ENCODE measurements at places on chromosomes 1 and 21.
A peak's percentile ranks its signal among the peaks of the same experiment; 100 is the strongest.

DNA sequence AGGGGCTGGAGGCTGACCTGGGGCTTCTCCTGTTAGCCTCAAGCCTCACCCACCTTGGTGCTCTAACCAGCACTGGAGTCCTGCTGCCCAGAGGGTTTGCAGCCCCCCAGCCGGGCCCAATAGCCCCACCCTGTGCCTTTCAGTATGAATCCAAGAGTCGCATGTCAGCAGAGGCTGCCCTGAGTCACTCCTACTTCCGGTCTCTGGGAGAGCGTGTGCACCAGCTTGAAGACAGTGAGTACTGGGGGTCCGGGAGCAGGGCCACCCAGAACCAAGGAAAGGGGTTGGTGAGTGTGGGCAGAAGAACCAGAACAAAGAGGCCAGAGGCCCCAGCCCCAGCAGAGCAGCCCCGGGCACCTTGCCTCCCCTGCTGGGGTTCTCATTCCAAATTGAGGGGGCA lies 25.6 kb downstream of the CDK18 start:
- no peak for DNase-seq

GRCh38 chr21:45069711-45070110 lies 4.7 kb upstream of the ADARB1 start:
- no peak for DNase-seq

- DNase-seq = no peak
Measured at GRCh38 chr1:221829327-221830015, 87.6 kb upstream of the DUSP10 start.

DNA sequence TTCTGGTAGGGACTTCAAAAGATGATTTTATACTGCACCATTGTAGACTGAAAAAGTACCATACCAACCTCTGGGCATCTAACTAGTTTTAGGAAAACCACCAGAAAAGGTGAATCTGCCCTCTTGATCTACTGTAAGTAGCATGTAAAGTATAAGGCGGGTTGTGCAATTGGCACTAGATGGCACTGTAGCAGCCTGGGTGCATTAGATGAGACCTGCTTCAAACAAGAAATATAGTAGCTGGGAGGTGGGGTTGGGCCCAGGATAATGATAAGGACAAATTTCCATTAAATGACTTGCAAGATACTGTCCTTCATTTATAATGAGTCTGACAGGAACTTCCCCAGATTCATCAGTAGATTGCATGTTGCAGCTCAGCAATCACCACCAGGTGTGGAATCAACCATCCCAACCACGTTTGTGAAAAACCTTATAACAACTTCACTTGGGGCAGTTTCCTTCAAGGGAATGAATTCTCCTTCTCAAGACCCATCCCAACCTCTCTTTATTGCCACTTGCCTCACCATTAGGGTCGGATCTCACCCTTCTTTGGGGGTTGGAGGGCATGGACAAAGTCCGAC lies 37.3 kb upstream of the IL10 start:
- no peak for DNase-seq

GRCh38 chr1:32939655-32940371 lies 24.8 kb downstream of the RNF19B start:
- no peak for DNase-seq

DNA sequence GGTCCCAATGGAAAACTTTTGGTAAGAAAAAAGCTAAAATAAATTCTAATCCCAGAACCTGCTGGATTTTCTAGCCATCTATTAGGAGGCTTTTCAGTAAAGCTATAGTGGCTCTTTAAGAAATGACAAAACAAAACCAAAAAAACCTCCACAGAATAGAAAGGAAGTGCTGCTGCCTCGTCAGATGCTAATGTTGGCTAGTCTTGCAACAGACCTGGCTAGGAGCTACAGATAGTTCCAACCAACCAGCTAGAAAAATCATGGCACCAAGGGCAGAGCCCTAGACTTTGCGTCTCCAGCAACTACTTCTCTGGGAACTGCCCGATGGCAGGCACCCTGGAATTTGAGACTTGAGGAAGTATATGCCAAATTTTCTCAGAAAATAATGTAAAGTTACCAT lies 7.6 kb downstream of the CD101 start:
- no peak for DNase-seq

- no peak for DNase-seq
Measured at GRCh38 chr1:234355782-234356510, 17.3 kb upstream of the COA6 start.

GRCh38 chr1:207872621-207873020 lies 38.3 kb downstream of the CD34 start:
- DNase-seq = no peak

DNA sequence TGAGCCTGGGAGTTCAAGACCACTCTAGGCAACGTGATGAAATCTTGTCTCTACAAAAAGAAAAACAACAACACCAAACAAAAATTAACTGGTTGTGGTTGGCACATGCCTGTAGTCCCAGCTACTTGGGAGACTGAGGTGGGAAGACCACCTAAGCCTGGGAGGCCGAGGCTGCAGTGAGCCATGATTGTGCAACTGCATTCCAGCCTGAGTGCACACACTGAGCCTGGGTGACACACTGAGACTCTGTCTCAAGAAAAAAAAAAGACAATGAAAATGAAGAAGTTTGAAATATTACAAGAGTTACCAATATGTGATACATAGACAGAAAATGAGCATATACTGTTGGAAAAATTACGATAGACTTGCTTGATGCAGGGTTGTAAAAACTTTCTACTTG lies 31.9 kb downstream of the PDC start:
- no peak for DNase-seq

- no peak for DNase-seq
Measured at GRCh38 chr1:155479205-155479604, 83.4 kb downstream of the ASH1L start.

GRCh38 chr1:26434161-26434752 lies 2.1 kb downstream of the DHDDS start:
- no peak for DNase-seq

DNA sequence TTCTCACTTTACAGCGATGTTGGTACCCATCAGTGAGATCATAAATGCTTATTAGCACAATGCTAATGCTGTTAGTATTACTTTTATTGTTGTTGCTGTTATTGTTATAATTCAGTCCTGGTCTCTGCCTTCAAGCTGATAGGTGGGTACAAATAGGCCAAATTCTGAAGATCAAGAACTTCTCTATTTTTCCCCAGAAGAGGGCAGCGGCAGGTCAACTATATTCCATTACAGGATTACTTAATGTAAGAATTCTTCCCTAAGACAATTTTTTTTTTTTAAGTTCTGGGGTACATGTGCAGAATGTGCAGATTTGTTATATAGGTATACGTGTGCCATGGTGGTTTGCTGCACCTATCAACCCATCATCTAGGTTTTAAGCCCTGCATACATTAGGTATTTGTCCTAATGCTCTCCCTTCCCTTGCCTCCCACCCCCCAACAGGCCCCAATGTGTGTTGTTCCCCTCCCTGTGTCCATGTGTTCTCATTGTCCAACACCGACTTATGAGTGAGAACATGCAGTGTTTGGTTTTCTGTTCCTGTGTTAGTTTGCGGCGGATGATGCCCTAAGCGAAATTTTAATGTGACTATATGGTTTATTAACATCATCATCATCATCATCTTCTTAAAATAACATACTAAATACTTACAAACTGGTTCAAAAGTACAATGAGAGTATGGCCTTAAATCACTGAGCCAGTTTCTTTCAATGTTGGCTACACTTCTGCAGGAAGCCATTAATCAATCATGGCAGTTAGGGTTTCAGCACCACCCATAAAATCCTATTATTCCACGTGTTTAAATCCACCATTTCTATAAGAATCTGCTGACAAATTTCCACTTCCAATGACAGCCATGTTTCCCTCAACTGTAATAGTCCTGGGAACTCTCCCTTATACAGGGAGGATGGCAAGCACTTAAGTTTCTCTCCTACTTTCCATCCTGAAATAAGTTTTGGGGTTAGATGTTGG lies 19.2 kb downstream of the SLC19A2 start:
- DNase-seq = no peak

DNA sequence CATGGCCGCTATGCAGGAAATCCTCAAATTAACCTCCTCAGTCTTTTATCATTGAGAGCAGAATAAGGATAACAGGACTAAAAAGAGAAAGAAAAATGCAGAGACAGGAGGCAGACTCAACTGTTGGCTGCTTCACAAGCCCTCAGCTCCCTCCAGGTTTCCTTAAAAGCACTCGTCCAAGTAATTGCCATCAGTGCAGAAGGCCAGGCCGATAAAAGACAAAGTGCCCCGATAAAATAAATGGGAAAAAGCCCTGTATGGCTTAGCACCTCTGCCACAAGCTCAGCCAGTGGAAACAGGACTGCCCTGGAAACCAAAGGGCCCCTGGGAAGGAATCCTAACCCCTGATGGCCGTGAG lies 8.1 kb downstream of the S100A6 start:
- DNase-seq = no peak

- DNase-seq = no peak
Measured at GRCh38 chr1:46617108-46617800, 643 bp upstream of the MOB3C start.

DNA sequence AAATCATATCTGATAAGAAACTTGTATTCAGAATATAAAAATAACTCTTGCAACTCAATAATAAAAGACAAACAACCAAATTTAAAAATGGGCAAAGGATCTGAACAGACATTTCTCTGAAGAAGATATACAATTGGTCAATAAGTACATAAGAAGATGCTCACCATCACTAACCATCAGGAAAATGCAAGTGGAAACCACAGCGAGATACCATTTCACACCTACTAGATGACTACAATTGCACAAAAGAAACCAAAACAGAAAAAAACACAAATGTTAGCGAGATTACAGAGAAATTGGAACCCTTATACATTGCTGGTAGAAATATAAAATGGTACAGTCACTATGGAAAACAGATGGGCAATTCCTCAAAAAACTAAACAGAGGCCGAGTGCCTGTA lies 11.5 kb upstream of the ZNF683 start:
- DNase-seq = no peak

DNA sequence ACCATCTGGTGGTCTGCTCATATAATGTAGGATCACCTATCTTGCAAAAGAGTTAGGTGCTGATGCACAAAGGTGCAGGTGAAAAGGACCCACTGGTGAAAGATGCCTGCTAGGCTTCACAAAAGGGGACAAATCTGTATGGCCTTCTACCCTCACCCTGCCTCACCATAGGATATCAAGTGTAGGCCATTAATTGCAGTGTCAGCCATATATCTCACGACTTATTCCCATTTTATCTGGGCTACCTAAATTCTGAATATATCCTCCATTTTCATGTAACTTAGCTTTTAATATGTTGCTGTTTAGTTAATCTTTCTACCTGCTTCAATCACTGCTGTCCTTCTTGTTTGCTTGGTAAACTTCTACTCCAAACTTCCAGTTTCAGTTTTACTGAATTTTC lies 84.2 kb upstream of the DPH5 start:
- no peak for DNase-seq

DNA sequence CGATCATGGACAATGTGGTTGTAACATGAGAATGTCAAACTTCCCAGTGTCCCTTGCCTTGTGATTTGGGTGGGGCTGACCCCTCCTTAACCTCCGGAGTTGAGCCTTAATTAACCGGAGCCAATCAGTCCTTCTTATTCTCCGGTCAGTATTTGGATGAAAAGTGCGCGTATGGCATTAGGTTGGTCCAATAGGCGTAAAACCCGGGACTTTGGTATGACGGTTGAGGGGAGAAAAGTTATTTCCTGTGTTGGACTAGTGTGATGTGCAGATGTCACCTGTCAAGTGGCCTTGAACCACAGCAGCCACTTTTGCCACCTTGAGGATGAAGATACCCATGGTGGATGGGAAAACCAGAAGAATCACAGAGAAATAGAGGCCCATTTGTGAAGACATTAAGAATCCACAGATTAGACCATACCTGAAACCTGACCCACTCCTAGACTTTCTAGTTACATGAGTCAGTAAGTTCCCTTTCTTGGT lies 5.1 kb downstream of the PAFAH2 start:
- DNase-seq = no peak

GRCh38 chr1:39102537-39103327 lies 76.6 kb downstream of the NDUFS5 start:
- peak; percentile 46 for DNase-seq

GRCh38 chr1:229155472-229155871 lies 115.4 kb upstream of the RAB4A start:
- DNase-seq = no peak

DNA sequence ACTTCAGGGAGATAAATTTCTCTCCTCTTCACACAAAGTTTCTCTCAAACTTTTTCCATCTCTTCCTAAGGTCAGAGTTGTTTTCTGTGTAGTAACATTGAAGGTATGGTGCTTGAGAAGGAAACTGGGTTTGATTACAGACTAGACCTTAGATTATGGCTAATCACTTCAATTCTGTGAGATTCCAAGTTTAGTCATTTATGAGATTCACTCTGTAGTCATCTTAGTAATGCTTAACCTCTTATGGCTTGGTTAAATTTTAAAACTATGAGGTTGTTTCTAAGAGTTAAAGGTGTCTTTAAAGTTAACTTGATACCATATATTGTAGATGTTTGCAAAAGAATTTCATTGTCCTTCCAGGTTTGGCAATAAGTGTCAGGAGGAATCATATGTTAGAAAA lies 1092.2 kb downstream of the KCNT2 start:
- DNase-seq = no peak

DNA sequence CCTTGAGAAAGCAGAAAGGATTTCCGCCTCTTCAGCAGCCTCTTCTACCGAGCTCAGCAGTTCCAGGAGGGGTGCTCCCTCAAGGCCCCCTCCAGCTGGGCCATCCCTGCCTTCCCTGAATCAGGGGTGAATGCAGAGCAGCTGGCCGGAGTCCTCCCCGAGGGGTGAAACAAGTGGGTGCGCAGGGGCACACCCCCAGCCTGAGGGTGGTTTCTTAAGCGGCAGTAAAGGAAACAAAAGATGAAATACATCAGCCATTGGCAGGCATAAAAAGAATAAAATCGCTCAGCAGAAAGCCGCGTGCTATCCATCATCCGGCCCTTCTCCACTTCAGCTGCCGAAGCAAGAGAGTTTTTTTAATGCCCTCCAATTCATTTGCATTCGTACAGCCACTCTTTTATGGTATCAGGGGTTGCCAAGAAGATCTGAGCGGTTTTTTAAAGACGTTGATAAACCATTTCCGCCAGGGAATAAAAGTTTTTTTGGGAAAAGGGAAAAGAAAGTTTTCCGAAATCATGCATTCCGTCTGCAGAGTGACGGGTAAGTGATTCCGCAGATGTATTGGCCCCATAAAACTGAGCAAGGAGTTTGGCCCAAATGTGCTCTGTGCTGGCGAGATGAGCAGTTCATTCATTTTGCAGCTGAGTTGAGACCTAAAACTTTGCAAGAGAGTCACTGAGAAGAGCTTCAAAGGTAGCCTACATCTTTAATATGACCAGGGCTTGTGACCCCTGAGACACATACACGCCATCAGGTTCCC lies 73.7 kb upstream of the ZC3H12A start:
- DNase-seq = no peak

GRCh38 chr1:44407430-44408211 lies 2.6 kb downstream of the RNF220 start:
- no peak for DNase-seq

- DNase-seq = no peak
Measured at GRCh38 chr21:36454093-36454531, 25.8 kb downstream of the CLDN14 start.

Measured in NCI-H1436 treated with DMSO at 0.1 percent for 48 hours (cell line).